RKO (cell line): ENCODE measurements at places on chromosomes 5 and 9.

DNA sequence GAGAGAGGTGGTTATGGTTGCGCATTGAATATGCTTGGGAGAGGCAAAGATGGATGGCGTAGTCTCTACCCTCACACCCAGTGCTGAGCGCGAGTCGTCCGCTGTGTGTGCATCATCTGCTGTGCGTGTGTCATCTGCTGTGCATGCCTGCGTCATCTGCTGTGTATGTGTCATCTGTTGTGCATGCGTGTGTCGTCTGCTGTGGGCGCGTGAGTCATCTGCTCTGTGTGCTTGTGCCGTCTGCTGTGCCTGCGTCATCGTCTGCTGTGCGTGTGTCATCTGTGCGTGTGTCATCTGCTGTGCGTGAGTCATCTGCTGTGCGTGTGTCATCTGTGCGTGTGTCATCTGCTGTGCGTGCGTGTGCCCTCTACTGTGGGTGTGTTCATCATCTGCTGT is 68.0 kb upstream of the IRX4 start:
- DNase-seq = peak; percentile 80

- no peak for DNase-seq
These were observed 2.5 kb downstream of the MYMK start for GRCh38 chr9:133522073-133522910.

- DNase-seq = no peak
These were observed 4.8 kb downstream of the RECK start for GRCh38 chr9:36041506-36041905.

DNA sequence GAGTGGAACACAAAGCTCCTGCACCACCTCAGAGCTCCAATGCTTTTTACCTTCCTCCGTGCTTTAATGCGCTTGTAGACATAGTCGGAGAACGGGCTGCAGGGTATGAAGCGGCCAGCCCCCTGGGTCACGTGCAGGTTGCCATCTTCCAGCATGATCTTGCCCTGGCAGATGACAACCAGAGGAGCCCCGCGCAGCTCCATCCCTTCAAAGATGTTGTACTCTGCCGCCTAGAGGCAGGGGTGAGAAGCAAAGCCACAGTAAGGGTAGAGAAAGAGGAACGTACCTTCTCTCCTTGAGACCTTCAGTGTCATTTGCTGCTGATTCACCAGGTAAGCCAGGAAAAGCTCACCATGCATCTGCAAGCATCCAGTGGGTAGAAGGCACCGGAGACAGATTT is 112.3 kb downstream of the DPYSL3 start:
- DNase-seq = no peak

DNA sequence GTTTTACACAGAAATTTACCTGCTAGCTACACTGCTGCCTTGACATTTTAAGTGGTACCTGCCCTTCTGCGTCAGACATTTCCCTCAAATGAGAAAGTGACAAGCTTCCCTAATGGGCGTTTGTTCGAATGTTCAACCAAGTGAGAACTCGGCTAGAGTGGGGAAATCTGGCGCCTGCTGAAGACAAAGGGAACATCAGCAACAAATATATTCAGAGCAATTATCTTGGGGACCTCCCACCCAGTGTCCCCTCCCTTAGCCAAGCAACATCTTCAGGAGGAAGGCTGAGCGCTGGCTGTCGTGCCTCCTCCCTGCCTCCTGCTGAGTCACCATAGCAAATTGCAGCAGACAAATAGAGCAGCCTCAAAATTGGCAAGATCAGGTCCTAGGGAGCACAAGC is 57.1 kb downstream of the MFAP3 start:
- no peak for DNase-seq

GRCh38 chr5:99141534-99142128 is 212.8 kb upstream of the CHD1 start:
- peak; percentile 37 for DNase-seq

DNA sequence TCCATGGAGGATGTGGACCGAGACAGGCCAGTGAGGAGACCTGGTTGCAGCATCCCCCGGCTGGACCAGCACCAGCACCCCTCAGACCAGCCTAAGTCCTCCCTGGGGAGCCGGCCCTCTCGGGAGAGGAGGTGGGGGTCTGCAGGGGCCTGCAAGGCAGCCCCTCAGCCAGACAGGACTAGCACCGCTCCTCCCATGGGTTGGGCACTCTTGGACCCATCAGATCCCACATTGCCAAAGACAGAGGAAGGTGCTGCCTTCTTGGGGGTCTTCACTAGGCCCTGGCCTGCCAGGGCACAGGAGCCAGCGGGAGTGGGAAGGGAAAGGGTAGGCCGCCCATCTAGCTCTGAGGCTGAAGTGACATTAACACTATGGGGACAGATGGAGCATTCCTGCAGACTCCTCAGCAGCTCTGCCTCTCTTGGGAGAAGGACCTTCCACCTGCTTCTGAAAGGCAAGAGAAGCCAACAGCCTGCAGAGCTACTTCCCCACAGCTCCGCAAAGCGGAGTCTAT is 6.8 kb downstream of the IL13 start:
- DNase-seq = no peak

GRCh38 chr9:100027543-100027942 is 71.3 kb downstream of the ERP44 start:
- DNase-seq = no peak

GRCh38 chr5:159257629-159258283 is 5.3 kb upstream of the UBLCP1 start:
- DNase-seq = no peak

DNA sequence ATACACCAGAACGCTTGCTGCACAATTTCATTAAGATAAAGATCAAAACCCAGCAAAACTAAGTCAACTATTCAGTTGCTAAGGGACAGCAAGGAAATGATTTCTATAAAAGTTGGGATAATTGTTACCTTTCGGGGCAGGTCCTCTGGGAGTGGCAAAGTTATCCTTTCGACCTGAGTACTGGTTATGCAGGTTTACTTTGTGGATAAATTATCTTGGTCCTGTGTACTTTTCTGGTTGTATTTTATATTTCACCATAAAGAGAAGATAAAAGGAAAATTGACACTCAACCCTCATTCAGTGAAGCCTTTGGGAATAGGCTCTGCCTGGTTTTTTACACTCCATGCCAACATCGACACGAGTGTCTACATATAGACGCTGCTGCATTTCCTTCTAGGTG is 146.5 kb downstream of the SYK start:
- no peak for DNase-seq

DNA sequence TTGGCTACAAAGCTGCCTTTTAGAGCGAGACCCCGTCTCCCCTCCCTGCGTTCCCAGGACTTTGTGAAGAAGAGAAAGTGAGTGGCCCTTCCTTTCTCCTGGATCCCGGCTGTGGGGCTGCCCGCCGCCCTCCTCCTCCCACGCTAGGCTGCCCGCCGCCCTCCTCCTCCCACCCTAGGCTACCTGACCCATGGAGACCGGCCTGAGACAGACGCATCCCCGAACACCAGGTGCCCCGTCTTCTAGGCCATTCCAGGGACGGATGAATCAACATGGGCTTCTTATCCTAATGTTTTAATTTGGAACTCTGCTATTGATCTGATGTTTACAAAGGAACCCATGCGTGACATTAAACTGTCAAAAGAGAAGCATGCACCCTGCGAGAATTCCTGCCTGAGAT is 117.3 kb upstream of the LPCAT1 start:
- no peak for DNase-seq

DNA sequence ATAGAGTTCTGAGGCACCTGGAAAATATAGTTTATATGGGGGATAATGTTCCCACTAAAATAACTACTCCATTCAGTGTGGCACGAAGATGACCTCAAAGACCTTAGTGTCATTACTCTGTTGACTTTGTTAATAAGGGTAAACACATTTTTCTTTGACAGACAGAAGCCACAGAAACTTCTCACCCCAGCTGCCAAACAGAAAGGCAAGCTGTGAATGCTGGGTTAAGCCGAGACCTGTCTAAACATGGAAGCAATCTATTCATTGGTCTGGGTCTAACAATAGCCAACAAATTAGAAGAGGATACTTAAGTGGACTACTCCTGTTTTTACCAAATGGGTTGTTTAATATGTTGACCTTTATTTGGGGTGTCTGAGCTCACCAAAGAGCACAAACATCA is 171.4 kb downstream of the TLE1 start:
- no peak for DNase-seq

DNA sequence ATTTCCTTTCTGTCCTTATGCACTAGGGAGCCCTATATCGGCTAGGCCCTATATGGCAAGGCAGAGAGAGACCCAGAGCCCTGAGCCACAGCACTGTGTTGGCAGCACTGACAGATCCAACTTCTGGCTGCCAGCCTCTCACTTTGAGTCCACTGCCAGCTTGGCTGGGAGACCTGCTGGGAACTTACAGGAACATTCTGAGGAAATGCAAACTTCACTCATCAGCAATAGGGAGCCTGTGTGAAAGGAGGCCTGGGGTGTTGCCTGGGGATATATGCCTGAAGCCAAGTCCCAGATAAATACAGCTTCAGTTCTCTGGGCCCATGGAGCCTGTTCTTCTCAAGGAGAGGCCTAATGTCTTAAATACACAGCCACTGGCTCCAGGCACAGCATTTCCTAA is 78.0 kb downstream of the ADRB2 start:
- no peak for DNase-seq

GRCh38 chr5:149110406-149110805 is 30.9 kb upstream of the ABLIM3 start:
- DNase-seq = no peak

GRCh38 chr9:90965226-90966030 is 163.8 kb downstream of the SYK start:
- no peak for DNase-seq

- no peak for DNase-seq
These were observed 726.4 kb upstream of the GRAMD2B start for GRCh38 chr5:125696762-125697161.

GRCh38 chr9:81729135-81729534 is 39.8 kb upstream of the TLE1 start:
- no peak for DNase-seq

DNA sequence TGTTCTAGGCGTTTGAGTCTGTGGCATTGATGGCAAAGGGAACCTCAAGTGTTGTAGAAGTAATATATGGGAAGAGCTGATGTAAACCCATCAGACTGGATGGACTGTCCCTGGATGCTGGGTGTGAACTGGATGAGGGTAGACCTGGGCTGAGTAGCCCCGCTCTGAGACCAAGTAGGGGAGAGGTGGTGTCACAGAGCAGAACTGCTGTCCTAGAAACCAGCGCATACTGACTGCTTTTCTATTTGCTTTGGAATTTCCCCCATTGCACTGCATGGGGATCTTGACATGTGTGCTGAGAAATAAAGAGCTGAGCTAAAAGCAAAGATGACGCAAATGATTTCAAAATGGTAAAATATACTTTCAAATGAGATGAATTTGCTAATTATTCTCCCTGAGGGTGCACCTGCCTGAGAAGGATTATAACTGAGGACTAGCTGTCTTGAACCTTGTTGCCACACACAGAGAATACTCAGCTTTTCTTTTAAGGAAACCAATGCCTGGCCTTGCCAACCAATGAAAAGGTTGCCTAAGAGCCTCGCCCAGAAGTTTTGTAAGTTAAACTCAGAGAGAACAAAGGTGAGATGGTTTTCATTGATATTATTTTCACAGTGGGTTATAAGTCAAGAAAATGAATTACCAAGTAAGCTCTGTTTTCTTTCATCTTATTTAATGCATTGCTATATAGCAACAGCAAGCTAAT is 44.8 kb downstream of the NIM1K start:
- DNase-seq = no peak

DNA sequence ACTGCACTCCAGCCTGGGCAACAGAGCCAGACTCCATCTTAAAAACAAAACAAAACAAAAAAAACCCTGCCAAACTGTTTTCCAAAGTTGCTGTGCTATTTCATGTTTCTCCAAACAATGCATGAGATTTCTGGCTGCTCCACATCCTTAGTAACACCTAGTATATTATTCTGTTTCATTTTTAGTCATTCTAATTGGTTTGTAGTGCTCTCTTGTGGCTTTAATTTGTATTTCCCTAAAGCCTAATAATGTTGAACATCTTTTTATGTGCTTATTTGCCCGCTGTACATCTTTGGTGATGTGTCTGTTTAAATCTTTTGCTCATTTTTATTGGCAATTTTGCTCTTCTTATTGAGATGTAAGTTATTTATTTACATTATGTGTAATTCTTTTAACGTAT is 18.4 kb upstream of the TTC1 start:
- peak; percentile 46 for DNase-seq

GRCh38 chr5:138435943-138436342 is 2.9 kb upstream of the REEP2 start:
- no peak for DNase-seq

- DNase-seq = peak; percentile 46
These were observed 140.4 kb downstream of the ESM1 start for GRCh38 chr5:54844905-54845566.

DNA sequence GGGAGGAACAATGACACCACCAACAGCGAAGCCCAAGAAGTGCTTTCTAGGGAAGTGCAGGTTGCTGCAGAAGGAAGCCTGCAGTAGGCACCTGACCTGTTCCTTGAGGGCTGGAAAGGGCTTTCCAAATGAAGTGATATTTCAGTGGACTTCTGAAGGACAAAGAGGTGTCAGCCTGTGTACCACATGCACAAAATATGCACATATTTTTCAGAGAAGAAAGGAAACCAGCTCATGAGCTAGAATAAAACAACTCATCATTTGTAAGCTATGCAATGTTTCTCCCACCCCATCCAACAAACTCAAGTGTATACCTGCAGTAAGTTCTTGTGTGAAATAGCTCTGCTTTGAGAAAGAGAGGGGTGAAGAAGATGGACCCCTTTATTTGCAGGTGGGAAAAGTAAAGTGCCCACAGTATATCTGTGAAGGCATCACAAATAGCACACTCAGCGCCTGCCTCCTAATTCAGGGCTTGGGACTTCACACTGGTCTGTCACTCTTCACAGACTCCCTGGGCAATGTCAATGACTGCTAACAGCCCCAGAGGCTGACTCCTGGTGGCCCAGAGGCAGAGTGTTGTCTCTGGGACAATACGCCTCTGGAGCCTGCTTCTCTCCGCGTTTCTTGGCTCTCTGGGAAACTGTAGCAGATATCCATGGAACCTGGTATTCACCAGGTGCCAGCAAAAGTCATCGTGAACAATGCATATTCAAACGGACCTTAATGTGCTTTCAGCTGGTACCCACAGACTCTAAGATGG is 198.1 kb upstream of the EFNA5 start:
- no peak for DNase-seq

DNA sequence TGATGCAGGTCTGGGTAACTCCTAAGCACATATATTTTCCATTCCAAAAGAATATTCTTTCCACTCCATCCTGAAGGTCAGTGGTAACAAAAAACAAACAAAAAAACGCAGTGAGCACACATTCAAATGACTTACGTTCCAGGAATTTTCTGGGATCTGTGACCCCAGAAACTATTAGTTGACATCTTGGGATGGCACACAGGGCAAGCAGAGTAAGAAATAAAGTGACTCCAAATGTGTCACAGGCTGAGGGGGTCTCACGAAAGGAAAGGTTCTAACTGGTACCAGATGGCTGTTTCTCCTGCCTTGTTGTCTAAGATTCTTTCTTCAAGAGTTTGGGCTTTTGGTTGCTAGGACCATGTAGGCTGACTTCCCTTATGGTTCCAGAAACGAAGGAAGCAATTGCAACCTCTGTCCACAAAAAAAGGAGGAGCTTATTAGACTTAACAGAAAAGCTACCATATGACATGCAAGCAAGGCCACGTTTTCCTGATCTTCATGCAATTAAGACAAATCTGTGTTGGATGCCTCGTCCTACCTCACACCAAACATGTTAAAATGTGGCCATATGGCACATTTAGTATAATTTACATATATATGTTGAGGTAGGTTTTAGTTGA is 32.7 kb downstream of the PTGS1 start:
- DNase-seq = no peak

GRCh38 chr5:132466433-132467286 is 23.9 kb downstream of the IRF1 start:
- no peak for DNase-seq
